Stimulated activated CD4-positive, alpha-beta T cell treated with anti-CD3 and anti-CD28 coated beads, Interleukin-4, amount 100 ng/mL, for 4 hours (primary cell): ENCODE measurements at places on chromosomes 12 and 14.

- DNase-seq = no peak
These were observed 61.5 kb upstream of the PTGR2 start for GRCh38 chr14:73789989-73790581.

- DNase-seq = no peak
These were observed 155.3 kb upstream of the FSCB start for GRCh38 chr14:44662250-44662891.

GRCh38 chr14:55291480-55292081 lies 20.4 kb downstream of the FBXO34 start:
- no peak for DNase-seq

GRCh38 chr12:106082216-106083175 lies 56.3 kb downstream of the NUAK1 start:
- no peak for DNase-seq

- no peak for DNase-seq
These were observed 142.8 kb upstream of the FUT8 start for GRCh38 chr14:65269732-65270131.
